ENCODE measurements at places on chromosomes 16 and 17.
A peak's percentile ranks its signal among the peaks of the same experiment; 100 is the strongest.

DNA sequence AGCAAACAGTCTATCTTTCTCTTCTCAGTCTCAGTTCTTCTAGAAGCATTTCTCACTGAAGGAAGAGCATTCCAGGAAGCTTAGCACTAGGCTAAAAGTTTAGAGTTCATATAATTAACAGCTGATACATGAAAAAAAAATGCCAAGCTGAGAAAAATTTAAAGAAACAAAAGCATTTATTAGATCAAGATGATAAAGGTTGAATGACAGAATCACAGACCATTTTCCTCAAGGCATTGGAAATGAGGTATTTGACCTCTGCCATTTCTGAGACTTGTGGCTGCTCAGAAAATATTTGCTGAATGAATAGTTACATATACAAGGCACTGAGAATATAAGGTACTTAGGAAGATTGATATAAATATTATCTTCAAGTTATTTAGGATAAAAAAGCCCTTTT is 901.6 kb upstream of the GOT2 start:
- peak; percentile 37 for DNase-seq

DNA sequence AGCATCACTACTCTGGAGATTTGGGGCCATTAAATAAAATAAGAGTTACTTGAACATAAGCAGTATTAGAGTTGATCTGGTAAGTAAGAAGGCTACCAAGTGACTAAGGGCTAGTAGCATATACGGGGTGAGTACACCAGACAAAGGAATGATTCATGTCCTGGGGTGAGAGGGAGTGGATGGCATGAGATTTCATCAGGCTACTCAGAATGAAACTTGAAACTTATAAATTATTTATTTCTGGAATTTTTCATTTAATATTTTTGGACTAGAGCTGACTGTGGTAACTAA is 2.3 kb downstream of the SLFN5 start:
- DNase-seq = peak; percentile 96

- no peak for DNase-seq
These were observed 16.5 kb upstream of the CMTM4 start for GRCh38 chr16:66713076-66713475.

GRCh38 chr16:12330946-12331345 is 354.4 kb downstream of the SNX29 start:
- no peak for DNase-seq

DNA sequence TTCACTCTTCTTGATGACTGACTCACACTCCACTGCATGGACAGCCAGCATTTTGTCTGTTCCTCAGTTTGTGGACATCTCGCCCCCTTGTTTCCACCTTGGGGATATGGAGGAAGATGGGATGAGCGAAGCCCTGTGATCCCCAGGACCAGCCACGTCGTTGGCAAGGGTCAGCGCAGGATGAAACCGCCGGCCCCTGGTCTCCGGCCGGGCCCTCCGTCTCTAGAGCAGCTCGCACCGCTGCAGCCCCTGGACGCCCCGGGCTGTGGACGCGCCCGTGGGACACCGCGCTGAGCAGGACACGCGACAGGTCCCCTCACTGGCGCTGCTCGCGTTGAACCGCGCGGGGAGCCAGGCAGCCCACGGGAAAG is 604 bp upstream of the ZC3H18 start:
- DNase-seq = peak; percentile 14

GRCh38 chr17:56832446-56832845 is 1.3 kb downstream of the C17orf67 start:
- no peak for DNase-seq

- peak; percentile 49 for DNase-seq
These were observed at the start of gene CYB561 for GRCh38 chr17:63445954-63446752. CYB561 (minus strand) TSS chr17:63446306; CDS start chr17:63437547, 8,759 bp downstream.

DNA sequence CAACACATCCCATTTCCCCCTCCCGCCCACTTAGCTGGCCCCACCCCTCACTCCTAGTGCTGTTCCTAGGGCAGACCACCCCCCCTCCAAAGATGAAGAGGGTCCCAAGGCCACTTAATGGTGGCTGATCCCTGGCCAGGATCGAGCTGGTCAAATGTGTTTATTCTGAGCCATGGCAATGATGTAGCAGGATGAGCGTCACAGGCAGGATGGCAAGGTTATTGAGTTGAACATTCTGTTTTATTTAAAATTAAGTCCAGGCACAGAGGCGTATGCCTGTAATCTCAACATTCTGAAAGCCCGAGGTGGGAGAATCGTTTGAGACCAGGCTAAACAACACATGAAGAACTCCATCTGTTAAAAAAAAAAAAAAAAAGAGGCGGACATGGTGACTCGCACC is 12.2 kb downstream of the ZNF423 start:
- DNase-seq = no peak

DNA sequence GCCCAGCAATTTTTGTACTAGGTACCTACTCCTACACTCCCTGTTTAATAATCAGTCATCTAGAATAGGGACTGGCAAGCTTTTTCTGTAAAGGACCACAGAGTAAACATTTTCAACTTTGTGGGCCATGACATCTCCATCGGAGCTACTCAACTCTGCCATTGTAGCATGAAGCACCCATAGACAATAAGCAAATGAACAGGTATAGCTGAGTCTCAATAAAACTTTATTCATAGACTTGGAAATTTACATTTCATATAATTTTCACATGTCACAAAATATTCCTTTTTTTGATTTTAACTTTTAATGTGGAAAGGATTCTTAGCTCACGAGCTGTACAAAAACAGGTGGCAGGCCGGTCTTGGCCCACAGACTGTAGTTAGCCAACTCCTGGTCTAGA is 345.8 kb downstream of the SOX9 start:
- no peak for DNase-seq

DNA sequence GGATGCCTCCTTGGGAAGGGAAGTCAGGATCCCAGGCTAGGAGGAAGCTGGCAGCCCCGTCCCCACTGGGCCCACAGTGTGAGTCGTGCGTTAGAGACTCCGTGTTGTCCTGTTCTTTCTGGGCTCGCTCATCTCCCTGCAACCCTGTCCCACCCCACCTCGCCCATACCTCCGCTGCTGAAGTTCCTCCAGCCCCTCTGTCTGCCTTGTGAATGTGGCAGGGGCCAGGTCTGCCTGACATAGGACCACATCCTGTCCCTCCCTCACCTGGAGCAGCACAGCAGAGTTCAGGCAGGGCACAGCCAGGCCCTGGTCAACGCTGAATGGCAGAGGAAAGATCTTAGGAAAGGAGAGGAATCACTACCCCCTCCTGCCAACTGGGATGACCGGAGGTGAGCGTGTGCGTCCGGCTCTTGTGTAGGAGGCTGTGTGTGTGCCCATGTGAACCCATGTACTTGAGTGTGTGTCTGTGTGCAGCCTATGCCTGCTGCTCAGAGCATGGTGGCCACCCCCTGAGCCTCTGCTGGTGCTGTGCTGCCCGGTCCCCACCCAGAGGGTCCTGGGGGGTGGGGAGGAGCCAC is 12.8 kb downstream of the KCNJ18 start:
- DNase-seq = no peak

GRCh38 chr16:75060723-75061122 is 55.9 kb downstream of the LDHD start:
- no peak for DNase-seq

DNA sequence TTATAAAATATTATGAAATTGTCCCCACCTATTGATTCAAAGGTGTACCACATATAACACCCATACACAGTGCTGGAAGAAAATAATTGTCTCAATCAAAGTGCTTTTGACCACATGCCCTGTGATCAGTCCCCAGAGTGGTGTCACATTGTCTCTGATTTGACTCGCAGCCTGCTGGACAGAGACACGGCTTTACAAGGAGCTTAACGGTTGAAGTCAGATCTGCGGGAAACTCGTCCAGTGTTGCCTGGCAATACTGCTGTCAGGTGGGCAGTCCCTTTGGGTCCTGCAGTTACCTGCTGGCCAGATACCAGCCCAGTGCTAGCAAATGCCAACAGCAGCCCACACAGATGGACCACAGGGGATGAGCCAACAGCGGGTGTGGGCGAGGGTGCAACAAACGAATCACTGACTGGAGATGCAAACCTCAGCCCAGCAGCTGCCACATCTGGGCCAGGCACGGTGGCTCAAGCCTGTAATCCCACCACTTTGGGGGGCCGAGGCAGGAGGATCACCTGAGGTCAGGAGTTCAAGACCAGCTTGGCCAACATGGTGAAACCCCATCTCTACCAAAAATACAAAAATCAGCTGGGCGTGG is 26.2 kb upstream of the SSTR2 start:
- DNase-seq = no peak

DNA sequence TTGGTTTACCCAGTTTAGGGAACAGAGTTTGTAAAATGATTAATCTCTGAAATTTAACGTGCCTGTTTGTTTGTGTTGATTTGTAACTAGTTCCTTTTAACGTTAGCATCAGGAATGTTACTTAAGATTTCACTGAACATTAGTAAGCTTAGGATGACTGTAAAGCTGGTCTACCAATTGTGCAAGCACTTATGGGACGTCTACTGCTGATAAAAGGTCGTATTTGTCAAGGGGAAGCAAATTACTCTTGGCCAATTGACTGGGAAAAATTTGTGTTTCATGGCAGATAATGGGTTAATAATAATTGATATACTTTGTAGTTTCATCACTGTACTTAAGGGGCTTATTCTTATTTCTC is 11.8 kb downstream of the METTL9 start:
- peak; percentile 88 for DNase-seq

GRCh38 chr16:66635406-66635805 is 30.9 kb downstream of the CMTM3 start:
- DNase-seq = no peak

- peak; percentile 71 for DNase-seq
These were observed 6.7 kb upstream of the GAST start for GRCh38 chr17:41705271-41705991.

DNA sequence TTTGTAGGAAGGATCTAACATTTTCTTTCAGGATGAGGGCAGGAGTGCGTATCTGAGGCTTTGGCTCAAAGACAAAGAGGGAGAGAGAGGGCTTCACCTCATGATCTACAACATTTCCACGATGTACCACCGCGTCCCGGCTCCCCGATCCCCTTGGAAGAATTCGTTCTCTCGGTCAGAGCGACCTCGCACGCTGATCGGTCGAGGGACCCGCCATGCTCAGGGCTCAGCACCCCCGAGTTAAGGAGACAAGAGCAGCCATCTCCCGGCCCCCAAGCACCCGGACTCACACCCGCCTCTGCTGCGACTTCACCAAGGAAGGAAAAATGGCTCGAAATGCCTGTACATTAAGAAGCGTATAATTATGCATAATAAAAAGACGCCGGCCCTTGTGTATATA is 89.5 kb upstream of the RPL38 start:
- DNase-seq = no peak

- DNase-seq = peak; percentile 96
These were observed 376.1 kb downstream of the SEC14L1 start for GRCh38 chr17:77516902-77517301.

DNA sequence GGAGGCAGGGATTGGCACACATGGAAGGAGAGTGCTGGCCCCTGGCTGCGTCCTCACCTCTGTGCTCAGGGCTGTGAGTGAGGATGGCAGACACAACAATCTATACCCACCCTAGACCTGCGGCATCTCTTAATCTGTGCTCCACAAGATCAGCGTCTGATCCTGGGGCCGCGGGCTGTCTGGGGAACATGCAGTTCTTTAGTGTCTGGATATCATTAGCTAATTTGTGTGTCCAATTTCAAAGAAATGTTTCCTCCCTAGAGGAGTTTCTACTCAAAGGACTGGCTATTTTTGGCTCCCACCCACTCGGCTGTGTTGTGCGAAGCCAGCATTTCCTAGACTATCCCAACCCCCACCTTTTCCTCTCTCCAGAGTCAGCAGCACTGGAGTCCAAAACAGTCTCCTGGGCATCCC is 93.8 kb downstream of the GRIN2A start:
- no peak for DNase-seq

DNA sequence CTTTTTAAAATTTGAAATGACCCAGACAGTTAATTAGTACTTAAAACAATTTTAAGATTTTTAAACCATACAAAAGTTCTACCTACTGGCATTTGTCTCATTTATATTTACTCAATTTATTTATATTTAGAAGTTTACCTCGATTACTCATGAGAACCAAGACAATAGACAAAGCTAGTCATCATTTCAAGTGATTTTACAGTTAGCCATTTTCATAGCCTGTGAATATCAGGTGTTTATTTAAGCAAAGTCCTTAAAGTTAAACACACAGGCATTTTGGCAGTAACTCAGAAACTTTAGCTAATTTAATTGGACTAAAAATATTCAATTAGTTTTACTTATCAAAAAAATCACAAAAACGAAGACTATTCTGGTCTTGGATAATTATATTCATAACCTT is 101.6 kb upstream of the KIF2B start:
- no peak for DNase-seq

DNA sequence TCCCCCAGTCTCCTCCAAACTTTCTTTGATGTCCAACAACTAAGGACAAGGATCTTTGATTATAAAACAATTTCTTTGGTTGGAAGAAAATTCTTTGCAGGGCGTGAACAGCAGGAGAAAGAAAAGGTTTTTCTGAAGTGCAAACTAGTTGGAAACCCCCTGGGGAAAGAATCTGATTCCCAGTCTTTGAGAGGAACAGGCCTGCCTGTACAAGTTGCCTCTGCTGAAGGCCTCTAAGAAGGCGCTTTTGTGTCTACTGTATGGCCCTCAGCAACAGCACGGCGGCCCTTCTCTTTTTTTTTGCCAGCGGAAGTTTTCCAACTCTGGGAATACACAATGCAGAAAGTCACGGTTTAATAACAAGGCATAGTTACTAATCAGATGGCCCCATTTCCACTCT is 14.0 kb downstream of the RNF43 start:
- DNase-seq = no peak
